ENCODE measurements at places on chromosomes 2 and 18.

DNA sequence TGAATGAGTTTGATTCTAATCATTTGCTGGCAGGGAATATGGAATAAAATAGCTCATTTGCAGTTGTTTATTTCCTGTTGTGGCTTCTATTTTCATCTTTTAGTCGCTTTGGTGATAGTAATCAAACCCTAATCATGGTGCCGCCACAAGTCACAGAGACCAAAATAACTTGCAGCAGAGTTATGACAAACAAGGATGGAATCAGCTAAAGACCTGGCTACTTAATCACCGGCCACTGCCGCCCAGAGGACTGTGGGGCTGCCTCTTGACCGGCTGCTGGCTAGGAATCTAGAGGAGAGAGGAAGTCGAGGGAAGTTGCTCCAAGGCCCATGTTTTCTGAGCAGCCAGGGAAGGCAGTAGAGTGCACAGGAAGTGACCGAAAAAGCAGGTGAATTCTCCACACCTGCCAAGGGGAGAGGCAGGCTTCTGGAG is 5.1 kb upstream of the SMAD7 start:
- no peak for DNase-seq

DNA sequence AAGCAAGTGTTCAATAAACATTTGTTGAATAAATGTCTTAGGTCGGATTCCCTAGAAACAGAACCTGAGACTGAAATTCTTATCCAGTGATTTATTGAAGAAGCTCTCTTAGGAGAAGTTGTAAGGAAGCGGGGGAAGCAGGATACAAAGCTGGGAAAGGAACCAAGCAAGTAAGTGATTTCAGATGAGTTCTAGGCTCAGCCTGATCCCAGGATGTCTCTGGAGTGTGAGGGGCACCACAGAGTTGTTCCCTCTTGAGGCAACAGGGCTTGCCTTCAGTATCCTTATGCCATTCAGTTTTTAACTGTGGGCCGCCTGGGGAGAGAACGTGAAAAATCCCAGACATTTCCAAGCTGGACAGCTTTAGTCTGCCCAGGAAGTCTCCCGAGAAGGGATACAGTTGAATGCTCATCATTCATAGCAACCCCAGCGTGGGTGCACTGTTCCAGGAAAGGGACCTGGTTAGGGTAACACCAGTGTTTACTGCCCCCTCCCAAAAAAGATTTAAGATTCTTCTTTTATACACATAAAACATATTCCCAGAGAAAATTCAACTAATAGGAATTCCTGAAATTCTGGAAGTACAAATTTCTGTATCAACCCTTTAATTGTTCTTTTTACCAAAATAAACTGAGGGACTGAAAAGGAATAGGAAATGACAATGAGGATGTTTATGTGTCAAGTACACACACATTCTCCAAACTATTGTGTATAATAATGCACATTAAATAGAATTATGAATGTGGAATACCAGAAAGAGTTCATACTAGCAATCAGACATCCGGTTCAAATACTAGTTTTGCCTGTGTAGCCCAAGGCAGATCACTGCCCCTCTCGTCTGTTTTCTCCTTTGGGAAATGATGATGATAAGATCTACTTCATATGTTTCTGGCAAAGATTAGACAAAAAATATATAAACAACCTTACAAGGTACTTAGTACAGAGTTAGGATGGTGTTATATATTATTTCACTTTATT is 592.1 kb upstream of the CDH2 start:
- DNase-seq: no peak

GRCh38 chr2:105773568-105773967 is 28.9 kb downstream of the NCK2 start:
- DNase-seq: no peak

- no peak for DNase-seq
Measured at GRCh38 chr18:50898919-50899318, 20.0 kb downstream of the ME2 start.

DNA sequence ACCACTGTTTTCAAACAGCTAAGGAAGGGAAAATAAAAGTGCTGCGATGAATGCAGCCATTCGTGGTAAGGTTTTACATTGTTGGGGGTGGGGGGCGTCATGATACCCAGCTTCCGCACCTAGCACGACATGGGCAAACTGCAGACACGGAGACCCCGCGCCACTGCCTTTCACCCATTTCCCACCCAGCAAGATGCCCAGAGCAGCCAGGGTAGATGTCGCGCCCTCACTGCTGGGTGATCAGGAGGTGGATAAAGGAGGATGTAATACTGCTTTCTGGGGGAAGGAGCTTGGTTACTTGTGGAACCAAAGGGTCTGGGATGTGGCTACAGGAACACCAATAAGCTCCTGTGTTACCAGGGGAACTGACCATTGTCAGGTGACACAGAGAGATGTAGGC is 138.4 kb downstream of the ZNF516 start:
- no peak for DNase-seq

GRCh38 chr2:106572541-106573450 is 85.6 kb downstream of the CD8B2 start:
- peak; percentile 49 for DNase-seq

DNA sequence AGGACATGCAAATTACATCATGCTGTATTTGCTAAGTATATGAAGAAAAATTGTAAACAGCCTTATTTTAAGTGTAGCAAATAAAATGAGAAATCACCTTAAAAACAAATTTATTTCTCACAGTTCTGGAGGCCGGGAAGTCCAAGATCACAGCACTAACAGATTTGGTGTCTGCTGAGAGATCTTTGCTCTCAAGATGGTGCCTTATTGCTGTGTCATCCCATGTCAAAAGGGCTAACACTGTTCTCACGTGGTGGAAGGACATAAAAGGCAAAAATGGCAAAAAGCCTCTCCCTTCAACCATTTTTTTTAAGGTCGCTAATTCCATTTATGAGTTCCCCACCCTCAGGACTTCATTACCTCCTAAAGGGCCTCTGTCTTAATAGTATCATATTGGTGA is 12.1 kb downstream of the XRCC5 start:
- no peak for DNase-seq

DNA sequence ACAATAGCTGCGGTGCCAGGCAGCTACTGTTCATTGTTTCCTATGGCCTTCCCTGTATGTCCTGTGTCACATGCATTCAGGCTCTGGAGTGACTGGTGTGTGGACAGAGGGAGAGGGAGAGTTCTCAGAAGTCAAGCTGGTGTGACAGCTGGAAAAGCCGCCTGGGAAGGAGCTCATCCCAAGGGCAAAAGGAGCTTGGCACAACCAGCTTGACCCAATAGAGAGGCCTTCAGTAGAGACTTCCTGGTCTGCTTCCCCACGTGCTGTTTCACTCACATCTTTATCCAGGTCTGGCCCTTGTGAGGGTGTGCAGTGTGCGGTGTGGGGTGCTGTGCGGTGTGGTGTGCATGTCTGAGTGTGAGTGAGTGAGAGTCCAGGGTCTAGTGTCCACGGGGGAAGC is 11.1 kb upstream of the NT5DC4 start:
- no peak for DNase-seq

DNA sequence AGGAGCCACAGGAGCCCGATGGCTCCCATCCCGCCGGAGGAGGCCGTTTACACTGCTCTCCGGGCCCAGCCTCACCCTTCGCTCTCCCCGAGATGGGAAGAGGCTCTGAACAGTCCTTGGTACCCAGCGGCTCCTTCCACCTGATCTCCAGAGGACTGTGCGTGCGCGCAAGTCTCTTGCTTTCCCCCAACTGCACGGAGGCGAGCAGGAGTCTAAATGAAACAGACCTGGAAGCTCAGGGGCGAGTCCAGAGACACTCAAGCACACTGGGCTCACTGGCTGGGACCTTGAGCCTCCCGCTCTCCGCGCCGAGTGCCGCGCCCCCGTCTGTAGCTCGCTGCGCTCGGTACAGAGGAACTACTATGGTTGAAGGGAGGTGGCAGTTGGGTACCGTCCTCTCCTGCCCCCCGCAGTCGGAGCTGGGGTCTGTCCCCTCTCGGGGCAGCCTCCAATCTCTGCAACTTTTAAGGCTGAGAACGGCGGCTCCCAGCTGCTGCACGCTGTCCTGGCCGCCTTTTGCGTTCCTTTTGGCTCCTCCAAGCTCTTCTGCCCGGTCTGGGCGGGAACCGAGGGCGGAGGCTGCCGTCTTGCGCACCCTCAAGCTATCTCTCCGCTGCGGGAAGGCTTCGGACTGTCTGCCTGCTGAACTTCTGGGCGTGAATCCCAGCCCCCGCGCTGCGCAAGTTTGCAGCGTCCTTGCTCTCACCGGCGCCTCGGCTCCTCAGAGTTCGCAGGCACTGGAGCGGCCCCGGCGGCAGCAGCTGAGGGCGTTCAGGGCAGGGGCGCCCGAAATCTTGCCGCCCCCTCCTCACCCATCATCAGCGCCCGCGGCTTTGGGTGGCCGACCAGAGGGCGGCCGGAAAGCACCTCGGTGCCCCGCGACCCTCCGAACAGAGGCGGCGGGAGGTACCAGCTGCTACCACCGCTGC is 491 bp downstream of the ALK start:
- DNase-seq: no peak

GRCh38 chr2:219419331-219420197 is 1.4 kb downstream of the DES start:
- DNase-seq: no peak

DNA sequence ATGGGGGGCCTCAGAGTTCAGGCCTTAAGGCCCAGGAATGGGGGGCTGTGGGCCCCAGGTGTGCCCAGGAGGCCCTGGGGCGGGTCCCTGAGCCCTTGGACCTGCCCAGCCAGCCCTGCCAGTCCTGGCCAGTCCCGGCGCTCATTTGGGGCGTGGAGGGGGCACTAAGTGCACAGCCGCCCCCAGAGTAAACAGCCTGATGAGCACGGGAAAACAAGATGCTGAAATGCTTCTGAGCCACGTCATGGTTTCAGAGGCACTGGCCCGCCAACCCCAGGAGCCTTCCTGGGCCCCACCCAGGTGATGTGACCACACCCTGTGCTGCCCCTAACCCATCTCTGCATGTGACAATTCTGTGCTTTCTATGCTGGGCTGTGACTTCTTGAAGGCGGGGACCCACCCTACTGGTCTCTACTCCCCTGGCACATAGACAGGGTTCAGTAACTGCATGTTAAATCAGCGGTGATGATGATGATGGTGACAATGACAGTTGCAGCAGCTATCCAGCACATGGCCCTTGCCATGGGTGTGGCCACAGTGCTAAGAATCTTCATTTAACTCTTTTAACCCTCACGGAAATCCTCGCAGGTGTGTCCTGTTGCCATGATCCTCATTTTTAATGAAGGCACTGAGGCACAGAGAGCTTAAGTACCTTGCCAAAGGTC is 28.1 kb upstream of the ASPRV1 start:
- no peak for DNase-seq
